ENCODE measurements at places on chromosomes 12 and 14.

- no peak for DNase-seq
Observed at GRCh38 chr14:94112513-94113063, 2.1 kb downstream of the IFI27 start.

- no peak for DNase-seq
Observed at GRCh38 chr12:109120557-109120956, 4.2 kb downstream of the ACACB start.

- DNase-seq = no peak
Observed at GRCh38 chr12:40300490-40300889, 75.7 kb downstream of the LRRK2 start.

DNA sequence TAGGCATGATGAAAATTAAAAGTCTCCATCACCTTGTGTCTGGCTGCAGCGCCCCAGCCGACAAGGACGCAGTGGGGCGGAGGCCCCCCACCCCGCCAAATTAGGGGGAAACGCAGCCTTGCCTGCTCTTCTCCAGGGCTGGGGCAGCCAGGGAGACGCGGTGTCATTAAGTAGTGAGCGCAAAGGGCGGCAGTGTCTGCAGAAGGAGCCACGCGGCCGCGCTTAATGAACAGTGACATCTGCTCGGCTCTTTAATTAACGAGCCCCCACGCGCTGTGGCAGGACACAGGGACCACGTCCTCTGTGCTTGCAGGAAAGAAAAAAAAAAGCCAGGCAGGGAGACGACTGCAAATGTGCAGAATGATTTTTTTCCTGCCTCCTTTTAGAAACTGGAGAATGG is 93.4 kb upstream of the NCOR2 start:
- no peak for DNase-seq

DNA sequence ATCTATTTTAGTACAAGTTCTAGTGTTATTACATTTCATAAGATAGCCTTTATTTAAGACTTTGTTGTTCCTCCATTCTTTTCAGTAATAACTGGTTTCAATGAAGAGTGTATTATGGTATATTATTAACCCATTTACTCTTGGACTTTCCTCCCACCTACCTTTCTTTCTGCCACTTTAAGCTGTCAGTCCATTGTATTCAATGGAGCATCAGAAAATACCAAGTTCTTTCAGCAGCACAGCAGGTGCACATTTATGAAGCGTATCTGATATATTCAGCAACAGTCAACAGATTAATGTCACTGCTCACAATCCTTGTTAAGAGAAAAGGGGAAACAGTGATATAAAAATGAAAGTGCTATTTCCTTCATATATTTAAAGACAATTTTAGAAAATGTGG is 660.9 kb downstream of the C12orf50 start:
- DNase-seq = no peak

GRCh38 chr12:50620109-50620977 is 115.6 kb downstream of the DIP2B start:
- DNase-seq = no peak

GRCh38 chr12:10512798-10513197 is 7.1 kb downstream of the EIF2S3B start:
- DNase-seq = no peak

DNA sequence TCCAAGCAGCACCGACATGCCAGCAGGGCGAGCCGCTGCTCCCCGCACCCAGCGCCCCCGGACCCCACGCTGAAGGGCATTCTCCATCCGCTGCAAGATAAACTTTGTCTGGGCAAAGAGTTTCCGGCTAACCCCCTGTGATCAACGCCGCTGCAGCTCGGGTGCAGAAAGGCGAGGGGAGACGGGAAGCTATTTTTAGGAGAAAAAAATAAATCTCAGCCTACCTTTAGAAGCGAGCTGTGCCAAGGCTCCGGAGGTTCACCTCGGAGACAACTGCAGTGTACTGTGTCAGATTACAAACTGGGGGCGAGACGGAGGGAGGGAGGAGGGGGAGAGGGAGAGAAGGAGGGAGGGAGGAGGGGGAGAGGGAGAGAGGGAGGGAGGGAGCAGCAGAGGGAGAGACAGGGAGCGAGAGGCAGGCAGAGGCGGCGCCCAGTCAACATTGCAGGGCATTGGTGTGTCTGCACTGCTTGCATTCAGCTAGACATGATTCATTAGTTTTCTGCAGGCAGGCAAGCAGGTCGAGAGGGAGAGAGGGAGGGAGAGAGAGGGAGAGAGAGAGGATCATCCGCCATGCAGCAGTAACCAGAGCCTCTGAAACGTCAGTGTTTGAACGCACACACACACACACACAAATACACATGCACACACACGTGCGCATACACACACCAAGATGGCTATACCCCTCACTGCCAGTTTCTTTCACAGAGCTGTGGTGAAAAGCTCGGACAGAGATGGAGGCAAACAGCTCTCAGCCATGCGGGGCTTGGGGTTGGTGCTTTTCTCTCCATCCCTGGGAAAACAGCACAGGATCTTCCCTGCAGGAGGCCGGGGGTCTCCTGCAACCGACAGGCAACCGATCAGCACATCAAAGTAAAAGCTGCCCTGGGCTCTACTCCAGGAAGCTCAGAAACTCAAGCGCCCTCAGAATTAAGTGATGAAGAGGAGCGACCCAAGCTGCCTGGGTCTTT is at the start of gene RIMBP2:
Gene RIMBP2 (minus strand): TSS at position 302 of the 971 bp plus-strand sequence. CDS start 237,286 bp downstream, outside the sequence.
- no peak for DNase-seq

GRCh38 chr14:54642801-54643695 is 76.1 kb downstream of the SAMD4A start:
- DNase-seq = no peak

DNA sequence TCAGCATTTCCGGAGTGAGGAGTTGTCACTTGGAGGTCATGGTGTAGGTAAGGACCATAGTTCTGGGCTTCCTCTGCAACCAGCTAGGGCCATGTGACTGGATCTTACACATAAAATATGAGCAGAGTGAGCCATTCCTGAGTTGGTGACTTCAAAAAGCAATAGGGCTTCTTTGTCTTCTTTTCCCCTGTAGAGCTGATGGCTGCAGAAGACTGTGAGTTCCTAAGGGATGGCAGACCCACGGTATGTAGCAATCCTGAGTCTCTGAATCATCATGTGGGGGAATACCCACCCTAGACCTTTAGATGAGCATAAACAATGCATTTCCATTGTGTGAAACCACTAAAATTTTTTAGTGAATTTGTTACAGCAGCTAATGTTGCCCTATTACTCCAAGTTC is 151.1 kb upstream of the TBX3 start:
- DNase-seq = no peak

GRCh38 chr12:47317175-47317915 is 237.6 kb upstream of the AMIGO2 start:
- DNase-seq = no peak

DNA sequence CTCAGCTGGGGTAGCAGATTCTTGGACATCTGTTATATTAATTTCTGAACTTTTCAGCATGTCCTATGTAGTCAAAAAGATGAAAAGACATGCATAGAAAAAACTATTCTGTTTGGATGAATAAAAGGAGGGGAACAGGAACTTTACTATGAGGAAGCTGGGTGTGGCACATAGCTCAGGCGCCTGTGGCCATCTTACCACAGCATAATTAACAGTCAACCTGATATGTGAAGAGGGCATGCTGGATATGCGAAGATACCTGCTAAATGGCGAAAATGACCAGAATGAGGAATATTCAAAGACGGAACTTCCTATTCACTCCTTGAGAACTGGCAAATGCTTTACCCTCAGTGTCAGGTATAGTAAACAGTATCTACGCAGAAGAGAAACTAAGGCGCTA is 18.4 kb downstream of the SETD3 start:
- no peak for DNase-seq

DNA sequence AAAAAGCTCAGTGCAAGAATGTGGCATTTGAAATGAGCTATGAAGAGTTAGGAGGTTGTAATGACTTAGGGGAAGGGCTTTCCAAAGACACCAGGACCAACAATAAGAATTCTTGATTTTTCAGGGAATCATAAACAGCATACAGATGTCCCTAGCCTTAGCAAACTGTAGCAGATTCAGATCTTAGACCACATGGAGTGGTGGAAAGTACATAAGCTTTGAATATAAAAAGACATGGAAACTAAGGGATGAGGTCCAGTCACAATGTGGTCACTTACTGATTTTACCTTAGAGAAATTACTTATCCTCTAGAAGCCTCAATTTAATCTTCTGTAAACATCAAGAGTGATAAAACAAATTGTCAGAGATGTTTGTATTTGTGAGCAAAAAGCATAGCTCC is 186.6 kb downstream of the DUSP6 start:
- DNase-seq = no peak

DNA sequence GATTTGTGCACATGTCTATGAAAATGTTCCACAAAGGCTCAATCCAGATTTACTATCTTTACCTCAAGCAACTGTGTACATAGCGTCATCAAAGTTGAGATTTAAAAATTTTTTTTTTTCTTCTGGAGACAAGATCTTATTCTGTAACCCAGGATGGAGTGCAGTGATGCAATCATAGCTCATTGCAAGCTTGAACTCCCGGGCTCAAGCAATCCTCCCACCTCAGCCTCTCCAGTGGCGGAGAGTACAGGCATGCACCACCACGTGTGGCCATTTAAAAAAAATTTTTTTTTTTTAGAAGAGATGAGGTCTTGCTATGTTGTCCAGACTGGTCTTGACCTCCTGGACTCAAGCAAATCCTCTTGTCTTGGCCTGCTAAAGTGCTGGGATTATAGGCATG is 2.3 kb downstream of the COCH start:
- no peak for DNase-seq

GRCh38 chr14:65940056-65940735 is 527.7 kb downstream of the FUT8 start:
- no peak for DNase-seq

- DNase-seq = no peak
Observed at GRCh38 chr14:71169861-71170260, 262.6 kb downstream of the PCNX1 start.

DNA sequence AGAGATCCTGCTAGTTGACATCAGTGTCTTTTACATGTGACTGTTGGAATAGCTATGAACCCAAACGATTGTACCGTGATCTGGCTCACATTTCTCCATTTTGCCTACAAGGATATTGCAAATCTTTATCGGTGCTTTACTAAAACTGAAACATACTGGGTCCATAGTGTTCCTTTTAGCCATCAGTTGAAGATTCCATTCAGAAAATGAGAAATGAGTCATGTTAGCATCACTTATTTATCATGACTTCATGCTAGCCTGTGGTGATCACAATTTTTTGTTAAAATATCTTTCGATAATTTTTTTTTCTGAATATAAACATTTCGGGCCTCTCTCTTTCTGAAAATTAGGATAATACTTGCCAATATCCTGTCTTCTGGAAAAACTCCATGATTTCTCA is 210.3 kb downstream of the EGLN3 start:
- DNase-seq = no peak

DNA sequence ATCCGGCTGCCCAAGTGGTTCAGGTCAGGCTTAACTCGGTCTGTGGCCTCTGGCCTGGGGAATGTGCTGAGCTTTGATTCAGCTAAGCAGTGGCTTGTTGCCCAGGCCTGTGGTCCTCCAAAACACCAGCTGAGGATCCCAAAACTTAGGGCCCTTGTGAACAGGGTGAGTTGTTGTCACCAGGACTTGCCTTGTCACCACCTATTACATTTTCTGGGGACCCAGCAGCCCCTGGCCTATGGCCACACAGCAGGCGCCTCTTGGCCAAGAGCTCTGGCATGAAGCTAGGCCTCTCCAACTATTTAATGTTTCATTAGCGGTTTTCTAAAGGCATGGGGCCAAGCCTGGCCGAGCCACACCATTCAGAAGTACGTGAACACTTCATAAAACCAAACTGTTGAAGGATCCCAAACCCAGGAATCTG is 343.7 kb downstream of the CACNA1C start:
- no peak for DNase-seq

- DNase-seq = no peak
Observed at GRCh38 chr14:54252072-54252730, 144.6 kb upstream of the CDKN3 start.

DNA sequence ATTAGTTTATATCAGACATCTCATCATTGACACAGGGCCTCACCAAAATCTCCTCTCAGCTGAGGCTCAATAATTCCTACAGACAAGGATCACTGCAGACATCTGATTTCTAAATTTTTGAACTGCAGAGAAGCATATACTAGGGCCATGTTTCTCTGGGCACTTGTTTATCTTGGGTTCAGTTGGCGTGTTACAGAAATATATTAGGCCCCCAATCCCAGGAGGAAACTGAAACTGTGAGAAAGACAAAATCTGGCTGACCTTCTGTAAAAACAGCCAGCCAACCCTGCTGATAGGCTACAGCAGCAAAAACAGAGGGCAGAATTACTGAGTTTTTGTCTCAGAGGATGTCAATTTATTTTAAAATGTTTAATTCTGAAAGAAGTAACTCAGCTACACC is 634.6 kb downstream of the ETNK1 start:
- no peak for DNase-seq

- no peak for DNase-seq
Observed at GRCh38 chr12:69070319-69071090, 137.5 kb upstream of the CPM start.

DNA sequence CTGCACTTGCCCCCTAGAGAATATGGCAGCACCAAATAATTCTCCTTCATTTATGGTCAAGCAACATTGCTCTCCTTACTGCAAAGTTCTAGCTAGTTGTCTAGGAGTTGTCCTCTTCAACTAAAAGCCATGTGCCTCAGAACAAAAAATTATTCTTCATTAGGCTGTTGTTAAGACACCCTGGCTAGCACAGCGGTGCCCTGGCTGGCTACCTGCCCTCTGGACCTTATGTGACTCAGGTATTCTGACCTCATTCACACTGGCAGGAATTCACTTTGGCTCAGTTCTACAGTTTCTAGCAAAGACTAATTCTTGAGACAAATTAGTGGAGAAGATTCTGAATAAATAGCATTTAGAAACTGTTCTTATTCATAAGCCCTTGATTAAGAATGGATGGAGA is 224.4 kb upstream of the KRR1 start:
- no peak for DNase-seq

GRCh38 chr12:132711080-132711843 is 620 bp downstream of the PGAM5 start:
- DNase-seq = no peak

DNA sequence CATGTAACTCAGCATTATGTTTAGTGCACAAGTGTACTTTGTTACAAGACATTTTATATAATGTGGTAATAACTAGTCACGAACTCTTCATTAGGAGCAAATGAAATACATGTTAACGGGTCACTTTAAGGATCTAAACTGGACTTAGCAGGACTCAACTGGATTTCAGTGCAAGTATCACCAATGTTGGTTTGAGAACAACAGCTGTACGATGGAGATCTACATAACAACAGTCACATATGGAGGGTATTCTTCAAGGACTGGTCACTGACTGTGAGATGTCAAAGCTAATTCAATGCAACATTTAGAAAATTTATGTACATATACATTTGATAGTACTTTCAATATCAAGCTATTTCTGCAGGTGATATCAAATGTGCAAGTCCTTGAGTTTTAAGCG is 22.5 kb upstream of the SYCP3 start:
- no peak for DNase-seq

GRCh38 chr14:70651522-70651921 is 9.8 kb downstream of the TTC9 start:
- no peak for DNase-seq

- no peak for DNase-seq
Observed at GRCh38 chr14:64891839-64892375, 12.2 kb upstream of the SPTB start.

- DNase-seq = no peak
Observed at GRCh38 chr12:26271024-26271423, 75.7 kb downstream of the SSPN start.

Measured in thoracic aorta (tissue), 2 donors.